ENCODE measurements at places on chromosomes 7 and 10.

DNA sequence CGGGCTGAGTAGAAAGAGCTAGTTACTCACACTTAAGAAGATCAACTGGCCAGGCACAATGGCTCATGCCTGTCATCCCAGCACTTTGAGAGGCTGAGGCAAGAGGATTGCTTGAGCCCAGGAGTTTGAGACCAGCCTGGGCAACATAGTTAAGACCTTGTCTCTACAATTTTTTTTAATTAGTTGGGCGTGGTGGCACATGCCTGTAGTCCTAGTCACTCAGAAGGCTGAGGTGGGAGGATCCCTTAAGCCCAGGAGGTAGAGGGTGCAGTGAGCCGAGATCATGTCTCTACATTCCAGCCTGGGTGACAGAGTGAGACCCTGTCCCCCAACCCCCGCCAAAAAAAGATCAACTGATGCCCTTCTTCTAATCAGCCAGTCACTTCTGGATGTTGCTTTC is 74.6 kb upstream of the ATP6V0A4 start:
- no peak overlapping the region for H3K27ac ChIP-seq
- no peaks in the 10 kb centered on the region for H3K27me3 ChIP-seq
- peaks cover 5% of the 10 kb centered on the region for H3K4me1 ChIP-seq
- peaks cover 48% of the 10 kb centered on the region for H3K36me3 ChIP-seq

DNA sequence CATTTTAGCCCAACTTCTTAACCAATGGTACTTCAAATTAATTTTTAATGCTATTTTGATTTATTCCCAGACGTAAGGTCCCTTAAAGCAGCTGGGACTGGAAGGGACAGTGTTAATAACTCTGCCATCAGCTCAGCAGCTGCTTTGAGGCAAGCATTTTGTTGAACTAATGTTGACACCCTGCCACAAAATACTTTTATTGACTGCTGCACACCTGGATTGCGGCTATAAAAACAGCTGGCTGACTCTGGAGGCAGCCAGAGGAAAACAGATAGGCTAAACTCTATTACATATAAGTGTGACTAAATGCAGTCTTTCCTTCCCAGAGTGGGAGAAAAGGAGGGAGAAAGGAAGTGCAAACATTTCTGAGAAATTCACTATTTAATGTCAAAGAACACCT is 77.6 kb downstream of the ETV1 start:
- no peaks in the 10 kb centered on the region for H3K36me3 ChIP-seq
- H3K4me1 ChIP-seq, result no peaks in the 10 kb centered on the region
- H3K4me3 ChIP-seq, result no peak overlapping the region
- DNase-seq, result no peak
- no peak overlapping the region for H3K27ac ChIP-seq
- no peaks in the 10 kb centered on the region for H3K27me3 ChIP-seq

GRCh38 chr10:109898666-109899355 is 24.5 kb downstream of the XPNPEP1 start:
- no peaks in the 10 kb centered on the region for H3K36me3 ChIP-seq
- no peak overlapping the region for H3K4me3 ChIP-seq
- H3K4me1 ChIP-seq, result peaks cover 15% of the 10 kb centered on the region

DNA sequence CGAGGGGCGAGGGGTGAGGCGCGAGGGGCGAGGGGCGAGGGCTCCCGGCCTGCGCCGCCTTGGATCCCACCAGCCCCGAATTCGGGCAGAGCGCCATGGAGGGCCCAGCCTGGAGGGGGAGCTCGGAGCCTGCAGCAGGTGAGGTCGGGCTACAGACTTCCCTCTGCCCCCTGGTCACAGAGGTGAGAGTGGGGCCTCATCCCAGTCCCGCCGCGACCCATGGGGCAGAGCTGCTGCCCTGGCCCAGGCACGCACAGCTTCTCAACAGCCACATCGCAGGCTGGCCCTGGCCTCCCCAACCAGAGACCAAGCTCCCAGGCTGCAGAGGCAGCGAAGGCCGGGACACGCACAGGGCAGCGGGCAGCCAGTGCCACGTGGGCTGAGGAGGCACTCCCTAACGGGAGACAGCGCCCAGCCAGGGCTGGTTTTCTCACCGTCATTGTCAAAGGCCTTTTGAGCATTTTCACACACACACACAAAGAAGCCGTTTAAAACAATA is 191.8 kb downstream of the PTPRN2 start:
- H3K27ac ChIP-seq, result no peak overlapping the region
- no peaks in the 10 kb centered on the region for H3K27me3 ChIP-seq
- H3K4me3 ChIP-seq, result no peak overlapping the region
- DNase-seq, result no peak

DNA sequence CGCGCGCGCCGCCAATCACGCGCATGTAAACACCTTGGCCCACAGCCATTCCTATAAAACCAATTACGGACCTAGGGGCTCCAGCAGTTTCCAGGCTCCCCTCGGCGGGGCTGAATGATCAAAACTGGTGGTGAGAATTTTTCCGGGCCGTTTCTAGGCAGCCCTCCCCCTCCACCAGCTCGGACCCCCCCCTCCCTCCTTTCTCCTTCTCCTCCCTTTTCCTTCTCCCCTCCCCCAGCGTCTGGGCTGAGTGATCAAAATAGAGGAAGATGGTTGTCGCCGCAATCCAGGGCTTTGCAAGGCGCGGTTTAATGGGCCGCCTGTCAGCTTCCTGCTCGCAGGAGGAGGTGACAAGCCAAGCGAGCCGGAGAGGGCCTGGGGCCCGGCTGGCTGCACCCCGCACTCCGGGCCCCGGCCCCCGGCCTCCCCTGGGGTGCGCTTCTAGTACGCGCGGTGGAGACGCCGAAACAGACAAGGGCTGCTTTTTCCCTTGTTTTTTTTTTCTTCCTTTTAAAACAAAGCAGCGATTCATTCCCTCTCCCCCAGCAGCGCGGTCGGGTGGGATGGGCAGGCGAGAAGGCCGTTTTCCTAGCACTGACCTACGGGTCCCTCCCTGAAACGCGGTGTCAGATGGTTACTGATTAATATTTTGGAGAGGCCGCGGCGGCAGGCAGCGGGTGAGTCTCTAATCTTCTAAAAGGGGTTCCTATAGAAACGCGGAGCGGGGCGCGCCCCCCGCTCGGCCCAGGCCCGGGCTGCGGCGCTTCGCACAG is 528 bp upstream of the TNRC18 start:
- H3K4me1 ChIP-seq, result peaks cover 27% of the 10 kb centered on the region
- H3K27me3 ChIP-seq, result no peaks in the 10 kb centered on the region
- H3K27ac ChIP-seq, result peak overlapping the region; percentile 99
- peaks cover 39% of the 10 kb centered on the region for H3K36me3 ChIP-seq
- peak; percentile 100 for DNase-seq
